ENCODE measurements at places on chromosomes 11 and 22.
A peak's percentile ranks its signal among the peaks of the same experiment; 100 is the strongest.

DNA sequence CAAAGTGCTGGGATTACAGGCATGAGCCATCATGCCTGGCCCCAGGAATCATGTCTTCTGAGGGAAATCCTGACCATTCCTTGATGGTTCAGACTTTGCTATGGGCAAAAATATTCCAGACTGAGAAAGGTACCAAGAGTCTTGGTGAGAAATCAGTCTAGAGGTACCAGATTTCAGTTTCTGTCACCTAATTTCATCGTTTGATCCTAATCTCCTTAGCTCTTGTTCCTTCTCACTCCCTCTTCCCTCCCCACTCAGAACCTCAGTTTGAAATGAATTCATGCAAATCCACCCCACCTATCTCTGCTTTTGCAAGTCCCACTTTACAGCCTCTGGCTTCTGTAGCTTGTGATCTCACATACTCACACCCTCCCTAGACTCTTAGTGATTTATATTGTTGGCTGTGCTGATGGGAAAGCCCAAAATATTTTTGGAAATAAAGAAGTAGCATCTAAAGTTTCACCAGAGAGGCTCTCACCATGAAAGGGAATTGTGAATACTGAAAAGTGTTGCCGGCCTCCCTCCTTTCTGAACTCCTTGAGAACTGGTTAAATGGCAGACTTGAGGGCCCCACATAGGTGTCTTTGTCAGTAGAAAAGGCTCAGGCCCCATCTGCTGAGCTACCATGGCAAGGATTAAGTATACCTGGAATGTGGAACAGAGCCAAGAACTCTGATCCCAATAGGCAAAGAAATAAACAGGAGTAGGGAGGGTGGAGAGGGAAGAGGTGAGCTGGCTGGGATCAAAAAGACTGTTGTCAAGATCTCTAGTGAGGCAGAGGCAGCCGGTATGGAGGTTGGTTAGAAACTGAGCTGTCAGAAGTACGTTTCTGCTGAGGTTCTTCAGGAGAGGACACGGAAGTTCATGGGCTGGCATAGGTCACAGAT, 190.5 kb upstream of the MTMR2 start:
- DNase-seq = no peak

GRCh38 chr11:66286699-66287098, 2.2 kb downstream of the YIF1A start:
- DNase-seq = no peak

- DNase-seq = no peak
Measured at GRCh38 chr11:70368961-70369360, 29.4 kb upstream of the CTTN start.

GRCh38 chr11:132402071-132402684, 1031.8 kb downstream of the NTM start:
- peak; percentile 36 for DNase-seq

- peak; percentile 48 for DNase-seq
Measured at GRCh38 chr22:38706101-38706900, 557 bp downstream of the GTPBP1 start.

DNA sequence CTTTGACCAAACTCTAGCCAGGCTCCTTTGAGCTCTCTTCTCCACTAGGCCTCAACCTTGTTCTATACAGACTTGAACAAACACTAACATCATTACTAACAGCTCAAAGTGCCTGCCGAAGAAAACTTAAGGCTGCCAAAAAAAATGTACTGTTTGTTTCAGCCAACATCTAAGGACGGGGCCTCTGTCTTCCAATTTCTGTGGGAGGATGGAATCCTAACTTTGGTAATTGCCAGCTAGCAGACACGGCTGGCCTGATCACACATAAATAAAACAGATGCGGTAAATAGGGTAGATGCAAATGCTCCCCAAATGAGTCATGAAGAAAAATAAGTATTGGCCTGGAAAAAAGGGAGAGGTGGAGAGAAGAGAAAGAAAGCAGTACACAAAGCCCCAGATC, 394.3 kb downstream of the TMEM135 start:
- peak; percentile 34 for DNase-seq

GRCh38 chr22:30948930-30949342, 19.6 kb downstream of the MORC2 start:
- no peak for DNase-seq

DNA sequence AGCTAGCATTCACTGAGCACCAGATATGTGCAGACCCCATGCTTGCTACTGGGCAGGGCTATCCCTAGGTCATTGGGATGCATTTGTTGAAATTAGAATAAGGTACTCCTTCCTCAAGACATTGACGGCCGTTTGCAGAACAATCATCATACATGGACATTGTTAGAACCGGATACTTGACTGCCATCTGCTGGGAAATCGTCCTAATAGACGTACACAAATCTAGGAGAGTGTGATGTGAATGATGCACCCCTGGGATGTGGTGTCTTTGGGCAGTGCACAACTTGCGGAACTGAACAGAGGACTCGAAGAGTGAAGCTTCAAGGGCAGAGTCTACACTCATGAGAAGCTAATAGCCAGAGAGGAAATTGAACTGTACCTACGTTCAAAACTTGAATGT, 35.9 kb downstream of the MYO18B start:
- DNase-seq = no peak

GRCh38 chr11:77400271-77400670, 73.6 kb downstream of the PAK1 start:
- no peak for DNase-seq

- DNase-seq = no peak
Measured at GRCh38 chr11:128929468-128929867, 13.2 kb downstream of the TP53AIP1 start.

- DNase-seq = no peak
Measured at GRCh38 chr11:37370817-37371216, 772.8 kb upstream of the RAG2 start.

- DNase-seq = no peak
Measured at GRCh38 chr11:84389696-84390095, 1103.5 kb upstream of the CCDC90B start.

DNA sequence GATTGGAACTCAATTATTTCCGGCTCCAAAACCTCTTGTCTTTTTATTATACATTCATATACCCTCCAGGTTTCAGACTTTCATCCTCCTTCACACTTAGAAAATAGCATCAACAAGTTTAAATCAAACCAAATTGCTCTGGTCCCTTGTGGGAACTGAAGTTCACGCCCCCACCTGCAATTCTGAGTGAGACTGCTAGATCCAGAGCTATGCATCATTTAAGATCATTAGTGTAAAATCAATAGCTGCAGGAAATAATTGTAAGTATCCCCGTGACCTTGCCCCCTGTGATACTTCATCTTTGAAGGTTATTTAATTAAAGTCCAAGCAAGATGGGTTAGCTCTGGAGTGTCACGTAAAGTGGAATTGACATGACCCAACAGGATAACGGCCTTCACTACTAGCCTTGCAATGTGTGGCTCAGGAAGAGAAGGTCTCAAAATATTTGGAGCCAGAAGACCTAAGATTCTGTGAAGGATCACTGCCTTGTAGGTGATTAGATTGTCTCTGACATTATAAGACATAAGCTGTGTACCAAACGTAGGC, 742.2 kb upstream of the LRRC4C start:
- no peak for DNase-seq

DNA sequence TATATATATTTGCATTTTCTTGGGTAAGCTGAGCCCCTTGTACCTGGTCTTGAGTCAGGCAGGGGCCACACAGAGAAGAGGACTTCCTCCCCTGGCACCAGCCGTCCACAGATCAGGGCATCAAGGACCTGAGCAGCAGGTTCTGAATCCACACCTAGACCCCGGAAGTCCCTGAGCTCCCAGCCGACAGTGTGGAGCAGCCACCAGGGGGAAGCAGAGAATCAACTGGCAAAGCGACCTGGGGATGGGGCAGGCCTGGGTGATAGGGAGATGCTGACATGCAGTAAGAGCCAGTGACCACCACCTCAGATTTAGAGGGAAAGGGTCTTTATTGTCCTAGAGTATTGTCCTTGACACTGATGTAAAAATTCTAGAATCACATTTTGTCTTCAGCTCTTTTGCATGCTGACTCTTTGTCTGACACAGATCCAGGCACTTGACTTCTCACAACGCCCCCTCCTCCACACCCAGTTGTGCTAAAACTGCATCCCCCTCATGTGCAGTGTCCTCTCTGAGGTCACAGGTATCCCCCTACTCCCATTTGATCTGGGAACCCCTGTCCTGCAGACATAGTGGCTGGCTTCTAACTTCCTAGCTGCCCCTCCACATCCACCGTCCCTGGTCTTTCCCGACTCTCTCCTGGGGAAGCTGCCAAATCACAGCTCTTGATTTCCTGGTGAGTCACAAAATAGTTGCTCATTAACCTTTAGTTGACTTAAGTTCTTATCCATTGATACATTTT, 109.3 kb downstream of the GGTLC2 start:
- no peak for DNase-seq

- no peak for DNase-seq
Measured at GRCh38 chr22:26586556-26587325, 3.2 kb downstream of the TPST2 start.

- DNase-seq = peak; percentile 73
Measured at GRCh38 chr22:50270666-50271394, 650 bp upstream of the MAPK11 start.

GRCh38 chr11:133337951-133338418, 194.3 kb downstream of the OPCML start:
- DNase-seq = no peak

- no peak for DNase-seq
Measured at GRCh38 chr11:110185121-110185591, 92.0 kb downstream of the ZC3H12C start.

DNA sequence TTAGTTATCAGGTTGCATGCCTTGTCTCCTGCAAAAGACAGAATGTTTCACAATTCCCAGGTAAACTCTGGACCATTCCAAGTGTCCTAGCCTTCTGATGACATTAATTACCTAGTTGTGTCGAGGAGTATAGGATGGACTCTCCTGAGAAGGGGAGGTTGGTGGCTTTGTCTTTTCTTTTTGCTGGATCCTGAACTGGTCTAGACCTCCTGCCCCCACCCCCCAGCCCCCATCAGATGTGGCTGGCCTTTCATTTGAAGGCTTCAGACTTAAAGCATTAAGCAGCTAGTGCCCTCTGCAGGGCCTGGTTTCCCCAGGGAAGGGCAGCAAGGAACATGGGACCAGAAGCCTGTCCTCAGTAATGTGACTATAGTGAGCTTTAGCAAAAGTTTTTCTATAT, 9.7 kb downstream of the MCAM start:
- no peak for DNase-seq

GRCh38 chr11:7546324-7546791, 32.6 kb downstream of the PPFIBP2 start:
- DNase-seq = no peak

GRCh38 chr11:22347857-22348487, 9.8 kb downstream of the SLC17A6 start:
- DNase-seq = no peak

DNA sequence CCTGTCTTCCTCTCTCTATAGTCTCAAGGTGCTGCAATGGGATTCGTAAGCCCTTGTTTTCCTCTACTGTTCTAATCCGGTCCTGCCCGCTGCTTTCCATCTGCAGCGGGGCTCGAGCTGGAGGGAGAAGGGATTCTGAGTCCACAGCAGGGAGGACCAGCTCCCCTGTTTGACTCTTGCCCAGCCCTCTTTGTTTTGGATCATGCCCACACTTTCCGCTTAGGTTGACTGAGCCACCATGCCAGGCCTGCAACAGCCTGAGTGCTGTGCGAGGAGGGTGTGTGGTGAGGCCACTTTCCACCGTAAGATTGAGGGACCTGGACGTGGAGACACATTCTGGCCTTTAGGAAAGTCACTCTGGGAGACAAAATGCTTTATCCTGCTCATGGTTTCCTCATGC, 58.3 kb downstream of the CEP164 start:
- DNase-seq = no peak

- no peak for DNase-seq
Measured at GRCh38 chr11:84260862-84261261, 974.7 kb upstream of the CCDC90B start.

DNA sequence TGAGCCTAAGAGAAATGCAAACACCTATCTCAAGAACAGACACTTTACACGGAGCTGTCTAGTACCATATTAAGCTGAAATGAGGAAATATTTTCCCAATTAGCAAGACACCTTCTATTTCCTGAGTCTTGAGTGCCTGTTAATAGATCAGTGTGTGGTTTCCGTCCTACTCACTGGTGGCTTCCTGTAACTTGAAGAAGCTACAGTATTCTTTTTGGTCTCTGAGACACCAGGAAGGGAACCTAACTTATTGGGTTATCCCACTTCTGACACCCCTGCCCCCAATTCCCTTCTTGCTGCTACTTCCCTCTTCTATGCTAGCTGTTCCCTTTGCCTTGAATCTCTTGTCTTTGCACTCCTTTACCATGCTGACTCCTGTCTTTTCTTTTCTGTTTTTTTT, 92.7 kb downstream of the FDX1 start:
- DNase-seq = no peak

DNA sequence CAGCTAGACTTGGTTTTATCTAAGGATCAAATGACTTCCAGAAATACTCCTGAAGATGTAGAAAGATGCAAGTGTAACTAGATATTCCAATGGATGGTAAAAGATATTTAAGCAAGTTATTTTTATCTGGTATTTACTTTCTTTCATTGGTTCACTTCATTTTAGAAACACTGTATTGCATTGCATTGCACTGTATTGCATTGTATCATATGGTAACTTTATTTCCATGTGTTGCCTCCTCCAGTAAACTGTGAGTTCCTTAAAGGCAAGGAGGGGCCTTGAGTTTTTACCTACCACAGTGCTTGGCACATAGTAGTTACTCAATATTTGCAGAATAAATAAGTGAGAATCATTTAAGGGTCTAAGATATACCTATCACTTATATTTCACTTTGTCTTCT, 31.8 kb upstream of the FLI1 start:
- DNase-seq = no peak

Measured in hindlimb muscle (tissue), 1 donor.